Adrenal gland (tissue), 19 donors: ENCODE measurements at places on chromosomes 7 and 10. TPM values are rescaled to one million over a fixed set of nuclear protein-coding genes. Genes with fewer than 3 reads are reported as not detected.

PBLD gene
- 20.0 TPM for polyA plus RNA-seq

SUFU gene
- 4.3 TPM for polyA plus RNA-seq

DNA sequence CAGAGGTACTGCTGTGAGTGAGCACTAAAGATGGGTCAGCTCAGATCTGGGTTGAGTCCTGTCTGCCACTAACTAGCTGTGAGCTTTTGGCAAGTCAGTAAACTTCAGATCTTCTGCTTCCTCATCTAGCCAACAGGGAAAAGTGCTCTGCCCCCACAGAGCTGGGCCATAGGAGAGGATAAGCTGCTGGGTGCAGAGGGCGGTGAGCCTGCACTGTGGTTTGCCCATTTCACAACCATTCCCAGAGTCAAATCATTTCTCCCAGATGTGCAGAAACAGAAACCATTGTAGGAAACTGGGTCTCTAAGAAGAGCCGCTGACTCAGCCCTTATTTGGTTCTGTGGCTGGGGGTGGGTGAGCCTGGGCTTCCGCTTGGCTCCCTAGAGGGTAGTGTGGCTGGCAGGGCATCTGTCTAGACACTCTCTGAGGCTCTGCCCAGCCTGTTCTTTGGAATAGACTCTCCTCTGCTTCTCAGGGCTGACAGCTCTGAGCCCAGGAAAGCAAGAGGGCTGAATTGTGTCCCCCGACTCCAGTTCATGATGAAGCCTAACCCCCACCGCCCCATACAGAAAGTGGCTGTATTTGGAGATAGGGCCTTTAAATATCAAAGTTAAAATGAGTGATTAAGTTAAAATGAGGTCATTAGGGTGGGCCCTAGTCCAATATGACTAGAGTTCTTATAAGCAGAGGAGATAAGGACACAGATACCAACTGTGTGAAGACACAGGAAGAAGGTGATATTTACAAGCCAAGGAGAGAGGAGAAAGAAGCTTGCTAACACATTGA is 29.5 kb upstream of the ARHGAP22 start:
- DNase-seq: peak; percentile 39
- no peaks in the 10 kb centered on the region for H3K36me3 ChIP-seq
- H3K4me1 ChIP-seq: peaks cover 4% of the 10 kb centered on the region
- no peaks in the 10 kb centered on the region for H3K27me3 ChIP-seq
- no peak overlapping the region for H3K4me3 ChIP-seq
- no peak overlapping the region for H3K27ac ChIP-seq

- no peaks in the 10 kb centered on the region for H3K36me3 ChIP-seq
- no peaks in the 10 kb centered on the region for H3K4me1 ChIP-seq
- no peak overlapping the region for H3K4me3 ChIP-seq
- no peaks in the 10 kb centered on the region for H3K27me3 ChIP-seq
- no peak for DNase-seq
These were observed 89.7 kb downstream of the POLR1F start for GRCh38 chr7:19619122-19619521.

DNA sequence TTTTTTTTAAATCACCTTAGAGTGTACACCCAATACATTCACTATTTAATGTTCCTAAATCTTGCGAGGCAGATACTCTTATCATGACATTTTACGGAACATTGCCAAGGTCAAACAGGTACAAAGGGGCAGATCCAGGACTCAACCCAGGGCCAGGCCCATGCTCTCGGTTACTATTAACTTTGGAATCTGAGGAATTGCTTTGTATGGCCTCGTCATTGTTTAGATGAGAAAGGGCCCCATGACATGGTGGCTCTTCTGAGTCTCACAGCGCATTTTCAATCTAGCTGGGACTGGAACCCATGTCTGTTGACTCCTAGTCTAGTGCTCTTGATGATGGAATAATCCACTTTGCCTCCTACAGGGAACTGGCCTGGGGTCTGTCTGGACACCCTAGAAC is 59.1 kb downstream of the GATA3 start:
- H3K36me3 ChIP-seq: no peaks in the 10 kb centered on the region
- no peaks in the 10 kb centered on the region for H3K27me3 ChIP-seq
- DNase-seq: no peak
- H3K4me3 ChIP-seq: no peak overlapping the region
- no peak overlapping the region for H3K27ac ChIP-seq

CH25H gene
- polyA plus RNA-seq: 0.80 TPM

- DNase-seq: no peak
- H3K36me3 ChIP-seq: no peaks in the 10 kb centered on the region
- H3K4me1 ChIP-seq: no peaks in the 10 kb centered on the region
- H3K27ac ChIP-seq: no peak overlapping the region
These were observed 72.7 kb upstream of the SEC61G start for GRCh38 chr7:54831644-54832095.

POLR3A gene
- polyA plus RNA-seq: 6.8 TPM

- H3K36me3 ChIP-seq: no peaks in the 10 kb centered on the region
- no peak overlapping the region for H3K4me3 ChIP-seq
- no peak overlapping the region for H3K27ac ChIP-seq
- DNase-seq: no peak
These were observed 233.9 kb downstream of the ZNF248 start for GRCh38 chr10:37623506-37623905.

DNA sequence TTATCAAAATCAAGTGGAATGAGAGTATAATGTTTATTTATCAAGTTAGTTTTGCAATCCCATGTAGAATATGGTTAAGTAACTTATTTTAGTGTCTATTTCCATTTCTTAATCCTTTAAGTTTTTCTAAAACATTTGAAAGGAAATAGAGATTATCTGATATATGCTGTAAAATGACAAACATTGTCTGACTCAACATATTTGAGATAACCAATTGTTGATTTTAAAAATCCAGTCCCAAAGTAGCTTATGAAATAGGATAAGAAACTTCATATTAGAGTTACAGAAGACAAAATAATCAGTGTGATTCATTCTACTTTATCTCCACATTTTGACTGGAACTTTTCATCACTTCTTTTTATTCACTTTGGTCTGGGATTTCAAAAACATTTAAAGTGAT is 38.7 kb upstream of the CDK1 start:
- no peak for DNase-seq

GRCh38 chr7:142740786-142741185 is 8.5 kb upstream of the PRSS1 start:
- DNase-seq: no peak
- no peaks in the 10 kb centered on the region for H3K36me3 ChIP-seq
- no peak overlapping the region for H3K4me3 ChIP-seq
- H3K4me1 ChIP-seq: peaks cover 7% of the 10 kb centered on the region
- no peak overlapping the region for H3K27ac ChIP-seq

DNA sequence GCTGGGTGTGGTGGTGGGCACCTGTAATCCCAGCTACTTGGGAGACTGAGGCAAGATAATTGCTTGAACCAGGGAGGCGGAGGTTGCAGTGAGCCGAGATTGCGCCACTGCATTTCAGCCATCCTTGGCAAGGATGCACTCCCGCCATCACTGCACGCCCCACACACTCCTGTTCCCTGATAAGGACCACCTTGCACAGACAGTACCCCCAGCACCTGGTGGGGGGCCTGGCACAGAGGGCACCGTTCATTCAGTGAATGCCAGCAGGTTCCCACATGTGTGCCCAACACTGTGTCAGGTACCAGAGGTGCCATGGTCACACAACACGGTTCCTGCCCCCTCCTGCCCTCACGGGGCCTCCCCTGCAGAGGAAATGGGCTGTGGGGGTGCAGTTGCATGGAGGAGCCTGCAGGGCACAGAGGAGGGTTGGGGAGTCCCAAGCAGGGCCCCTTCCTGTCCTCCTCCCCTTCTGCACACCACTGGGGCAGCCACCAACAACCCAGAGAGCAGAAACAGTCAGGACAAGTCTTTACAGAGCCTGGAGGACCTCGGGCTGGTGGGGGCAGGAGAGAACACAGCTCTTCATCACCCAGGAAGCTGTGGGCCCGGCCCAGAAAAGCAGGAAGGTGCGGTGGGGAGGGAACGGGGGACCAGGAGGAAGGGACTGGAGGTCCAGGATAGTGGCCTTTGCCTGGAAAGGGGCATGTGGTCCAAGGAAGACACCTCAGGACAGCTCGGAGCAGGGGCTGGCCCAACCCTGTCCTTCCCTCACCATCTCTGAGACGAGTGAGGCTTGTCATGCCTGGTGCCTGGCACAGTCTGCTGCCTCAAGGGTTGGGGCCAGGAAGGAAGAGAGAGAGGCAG is 7.1 kb downstream of the CRYGN start:
- peaks cover under 1% of the 10 kb centered on the region for H3K4me1 ChIP-seq
- no peak for DNase-seq
- no peak overlapping the region for H3K4me3 ChIP-seq
- peaks cover under 1% of the 10 kb centered on the region for H3K27me3 ChIP-seq
- no peak overlapping the region for H3K27ac ChIP-seq

DNA sequence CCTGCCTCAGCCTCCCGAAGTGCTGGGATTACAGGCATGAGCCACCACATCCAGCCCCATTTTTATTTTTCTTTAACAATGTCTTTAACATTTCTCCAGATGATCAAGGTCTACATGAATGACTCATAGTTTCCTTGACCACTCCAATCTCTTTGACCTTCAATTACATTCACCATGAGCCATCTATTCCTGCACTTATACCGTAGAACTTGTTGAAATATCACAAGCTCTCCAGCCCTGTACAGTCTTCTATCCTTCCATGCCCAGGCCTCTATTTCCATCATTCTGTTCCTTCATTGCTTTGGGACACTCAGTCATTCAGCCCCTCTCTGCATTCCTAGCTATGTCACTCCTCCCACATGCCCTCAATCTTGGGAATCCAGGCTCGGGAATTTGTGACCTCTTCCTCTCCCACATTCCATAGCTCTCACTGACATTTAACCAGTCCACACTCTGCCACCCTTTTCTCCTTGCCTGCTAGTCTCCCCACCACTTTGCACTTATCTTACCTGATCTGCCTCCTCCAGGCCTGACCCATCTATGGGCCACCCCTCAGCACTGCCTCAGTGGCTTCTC is 151.8 kb upstream of the STK17A start:
- H3K4me3 ChIP-seq: no peak overlapping the region
- no peak overlapping the region for H3K27ac ChIP-seq
- H3K4me1 ChIP-seq: no peaks in the 10 kb centered on the region
- no peak for DNase-seq
- no peaks in the 10 kb centered on the region for H3K27me3 ChIP-seq

DNA sequence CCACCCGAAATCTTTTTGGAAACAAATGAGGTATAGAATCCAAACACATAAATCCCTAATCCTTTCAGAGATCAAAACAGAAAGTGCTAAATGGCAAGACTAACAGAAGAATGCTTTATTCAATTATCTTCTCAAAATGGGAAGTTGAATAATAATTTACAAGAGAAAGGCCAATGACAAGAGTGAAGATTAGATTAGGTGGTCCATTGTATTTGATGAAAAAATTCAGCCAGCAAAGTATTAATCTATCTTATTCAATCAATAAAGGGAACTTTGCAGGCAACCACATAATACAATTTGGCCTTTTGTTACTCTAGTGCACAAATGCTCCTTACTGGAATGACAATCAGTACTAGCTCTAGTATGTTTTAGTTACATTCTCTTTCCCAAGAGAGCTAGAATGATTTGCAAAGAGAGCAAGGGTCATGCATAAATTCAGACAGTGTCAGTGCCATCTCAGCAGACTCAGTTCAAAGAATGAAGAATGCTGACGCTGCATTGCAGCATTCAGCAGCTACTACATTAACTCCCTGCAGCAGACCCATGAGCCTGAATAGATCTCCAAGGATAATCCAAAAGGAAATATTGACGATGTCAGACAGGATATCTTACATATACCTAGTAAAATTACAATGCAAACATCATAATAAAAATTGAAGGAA is 131.8 kb downstream of the ANK3 start:
- H3K27me3 ChIP-seq: no peaks in the 10 kb centered on the region
- no peaks in the 10 kb centered on the region for H3K36me3 ChIP-seq
- H3K4me1 ChIP-seq: no peaks in the 10 kb centered on the region
- H3K27ac ChIP-seq: no peak overlapping the region
- DNase-seq: no peak
- H3K4me3 ChIP-seq: no peak overlapping the region

NAT16 gene
- polyA plus RNA-seq: not detected

MRLN gene
- polyA plus RNA-seq: 2.0 TPM

DNA sequence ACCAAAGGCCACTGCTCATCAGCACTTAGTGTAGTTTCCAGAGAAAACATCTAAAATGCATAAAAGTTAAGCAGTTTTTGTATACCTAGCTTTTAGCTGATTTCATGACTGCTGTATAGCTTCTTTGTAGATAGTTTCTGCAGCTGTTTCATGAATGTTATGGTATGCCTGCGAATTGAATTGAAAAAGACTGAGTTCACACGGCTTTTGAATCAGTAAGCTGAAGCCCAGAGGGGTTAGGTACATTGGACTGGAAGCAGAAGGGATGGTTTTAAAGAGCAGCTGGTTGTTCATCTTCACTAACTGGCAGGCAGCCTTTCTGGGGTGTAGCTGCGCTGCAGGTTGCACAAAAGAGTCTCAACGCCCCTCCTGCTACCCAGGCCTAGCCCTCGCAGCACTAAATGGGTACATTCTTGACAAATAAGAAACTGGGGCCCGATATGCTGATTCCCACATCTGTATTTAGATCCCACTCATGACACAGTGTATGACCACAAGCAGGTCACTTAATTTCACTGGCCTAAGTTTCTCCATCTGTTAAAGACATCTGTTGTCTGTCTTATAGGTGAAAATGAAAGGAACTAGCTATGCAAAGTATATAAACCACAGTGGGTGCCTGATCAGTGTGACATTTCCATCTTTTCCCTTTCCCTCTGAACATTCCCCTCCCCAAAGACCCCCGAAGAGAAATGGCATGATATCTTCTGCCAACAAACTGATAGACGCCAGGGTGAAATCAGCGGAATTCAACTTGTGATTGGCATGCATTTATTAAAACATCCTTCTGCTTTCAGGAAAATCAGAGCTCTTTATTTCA is 85.9 kb upstream of the AGBL3 start:
- no peak overlapping the region for H3K4me3 ChIP-seq
- no peak overlapping the region for H3K27ac ChIP-seq
- no peaks in the 10 kb centered on the region for H3K4me1 ChIP-seq
- H3K36me3 ChIP-seq: no peaks in the 10 kb centered on the region

- no peaks in the 10 kb centered on the region for H3K4me1 ChIP-seq
- no peak overlapping the region for H3K27ac ChIP-seq
- H3K36me3 ChIP-seq: no peaks in the 10 kb centered on the region
- H3K27me3 ChIP-seq: no peaks in the 10 kb centered on the region
- H3K4me3 ChIP-seq: no peak overlapping the region
- DNase-seq: no peak
These were observed 137.6 kb upstream of the CDK6 start for GRCh38 chr7:92973974-92974373.

HYAL4 gene
- not detected for polyA plus RNA-seq

RHOBTB1 gene
- 7.9 TPM for polyA plus RNA-seq

DNA sequence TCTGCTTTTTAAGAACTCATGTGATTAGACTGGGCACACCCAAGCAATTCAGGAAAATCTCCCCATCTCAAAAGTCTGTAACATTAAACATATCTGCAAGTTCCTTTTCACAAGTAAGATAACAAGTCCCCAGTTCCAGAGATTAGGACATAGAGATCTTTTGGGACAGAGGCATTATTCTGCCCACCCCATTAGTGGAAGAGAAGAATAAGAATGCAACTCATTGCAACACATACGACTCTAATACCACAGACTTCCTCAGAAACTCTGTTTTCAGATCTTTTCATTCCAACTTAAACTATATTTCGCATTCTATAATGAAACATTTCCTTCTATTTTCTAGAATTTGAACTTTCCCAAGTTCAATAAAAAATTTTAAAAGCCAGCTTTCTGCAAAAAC is 137.7 kb downstream of the SEMA3C start:
- no peaks in the 10 kb centered on the region for H3K36me3 ChIP-seq
- H3K4me1 ChIP-seq: peaks cover 6% of the 10 kb centered on the region

C10orf105 gene
- 0.07 TPM for polyA plus RNA-seq

- no peak overlapping the region for H3K4me3 ChIP-seq
- DNase-seq: no peak
- H3K4me1 ChIP-seq: no peaks in the 10 kb centered on the region
- no peaks in the 10 kb centered on the region for H3K36me3 ChIP-seq
- no peaks in the 10 kb centered on the region for H3K27me3 ChIP-seq
- H3K27ac ChIP-seq: no peak overlapping the region
These were observed 467.1 kb downstream of the SDK1 start for GRCh38 chr7:3767917-3768777.
